ENCODE measurements at places on chromosomes 12 and 14.

GRCh38 chr12:107894589-107894988 is 120.1 kb downstream of the ASCL4 start:
- DNase-seq: no peak

DNA sequence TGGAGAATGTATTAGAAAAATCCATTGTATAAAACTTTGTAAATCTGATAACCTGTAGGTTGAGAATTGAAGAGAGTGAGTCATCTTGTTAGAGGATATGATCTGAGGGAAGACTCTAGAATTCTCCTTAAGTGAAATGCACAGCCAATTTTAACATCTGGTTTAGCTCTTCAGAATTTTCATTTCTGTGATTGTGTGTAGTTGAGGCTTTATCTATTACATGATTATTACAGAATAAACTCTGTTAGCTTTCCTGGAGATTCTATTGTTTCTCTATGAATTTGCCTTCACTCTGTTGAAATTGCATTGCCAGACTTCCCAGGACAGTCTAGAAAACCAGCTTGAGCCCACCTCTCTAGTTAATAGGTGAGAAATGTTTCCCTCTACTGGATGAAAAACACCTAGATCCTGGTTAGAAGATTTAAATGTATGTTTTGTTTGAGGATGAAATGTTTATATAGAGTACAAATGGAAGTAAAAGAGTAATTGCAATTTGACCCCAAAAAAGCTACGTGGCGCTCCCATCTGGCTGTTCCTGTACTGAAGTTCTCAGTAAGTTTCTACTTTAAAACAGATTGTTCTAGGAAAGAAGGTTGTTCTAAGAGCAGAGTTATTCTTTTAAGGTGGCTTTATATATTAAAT is 2.9 kb downstream of the NUDT4 start:
- no peak for DNase-seq

- no peak for DNase-seq
Measured at GRCh38 chr12:100567945-100568344, 5.5 kb upstream of the GAS2L3 start.

GRCh38 chr12:106031761-106032622 is 106.8 kb downstream of the NUAK1 start:
- no peak for DNase-seq

GRCh38 chr12:82870771-82871377 is 184.2 kb downstream of the TMTC2 start:
- DNase-seq: no peak

DNA sequence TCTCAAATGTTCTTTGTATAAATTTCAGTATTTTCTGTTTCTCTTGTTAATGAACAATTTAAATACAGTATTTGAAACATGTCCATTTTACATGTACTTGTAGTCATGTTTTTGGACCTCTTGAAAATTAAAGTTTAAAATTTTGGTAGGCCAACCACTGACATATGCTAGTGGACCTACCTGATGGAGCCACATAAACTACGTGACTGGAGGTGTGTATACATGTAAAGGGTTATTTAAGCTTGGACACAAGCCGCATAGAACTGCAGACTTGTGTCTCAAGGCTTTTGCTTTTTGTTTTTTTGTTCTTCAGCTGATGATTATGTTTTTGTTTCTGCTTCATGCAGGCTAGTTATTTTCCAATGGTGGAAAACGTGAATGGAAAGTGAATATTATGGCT is 568.5 kb upstream of the MDGA2 start:
- DNase-seq: no peak

GRCh38 chr14:43872752-43873655 is 634.1 kb downstream of the FSCB start:
- DNase-seq: no peak

- no peak for DNase-seq
Measured at GRCh38 chr14:50714450-50715073, 46.5 kb upstream of the SAV1 start.

- no peak for DNase-seq
Measured at GRCh38 chr14:79363291-79363690, 848.0 kb downstream of the DIO2 start.

DNA sequence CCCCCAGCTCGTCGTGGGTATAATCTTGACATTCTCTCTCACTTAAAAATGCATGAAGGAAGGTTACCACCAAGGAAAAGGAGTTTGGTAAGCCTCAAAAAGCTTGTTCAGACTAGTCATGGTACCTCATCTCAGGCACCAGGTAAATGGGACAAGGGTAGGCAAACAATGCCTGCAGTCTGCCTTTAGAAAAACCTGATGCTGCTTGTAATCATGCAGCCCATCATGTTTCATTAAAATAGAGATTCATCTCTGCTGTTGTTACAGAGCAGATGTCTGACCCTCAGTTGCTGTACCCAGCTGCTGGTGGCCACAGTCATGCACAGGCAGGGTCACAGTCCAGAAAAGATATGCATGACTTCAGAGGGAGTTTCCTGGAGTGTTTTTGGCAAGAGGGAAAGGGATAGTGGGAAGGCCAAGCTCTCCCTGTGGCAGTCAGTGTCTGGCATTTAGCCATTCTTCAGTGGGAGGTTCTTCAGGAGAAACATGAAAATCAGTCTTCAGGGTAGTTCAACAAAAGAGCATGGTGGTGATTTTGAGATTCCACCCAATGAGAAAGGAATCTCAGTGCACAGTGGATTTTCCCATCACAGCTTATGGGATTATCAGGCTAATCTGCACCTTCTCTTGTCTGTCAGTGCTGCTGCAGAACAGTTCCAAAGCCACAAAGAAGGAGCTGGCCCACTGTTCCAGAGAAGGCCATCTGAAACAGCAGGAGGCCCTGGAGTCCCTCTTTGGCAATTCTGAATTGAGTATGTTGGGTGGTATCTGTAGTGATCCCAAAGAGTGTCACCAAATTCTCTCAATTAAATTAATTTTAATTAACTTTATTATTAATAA is 202.7 kb upstream of the FRMD6 start:
- DNase-seq: no peak

DNA sequence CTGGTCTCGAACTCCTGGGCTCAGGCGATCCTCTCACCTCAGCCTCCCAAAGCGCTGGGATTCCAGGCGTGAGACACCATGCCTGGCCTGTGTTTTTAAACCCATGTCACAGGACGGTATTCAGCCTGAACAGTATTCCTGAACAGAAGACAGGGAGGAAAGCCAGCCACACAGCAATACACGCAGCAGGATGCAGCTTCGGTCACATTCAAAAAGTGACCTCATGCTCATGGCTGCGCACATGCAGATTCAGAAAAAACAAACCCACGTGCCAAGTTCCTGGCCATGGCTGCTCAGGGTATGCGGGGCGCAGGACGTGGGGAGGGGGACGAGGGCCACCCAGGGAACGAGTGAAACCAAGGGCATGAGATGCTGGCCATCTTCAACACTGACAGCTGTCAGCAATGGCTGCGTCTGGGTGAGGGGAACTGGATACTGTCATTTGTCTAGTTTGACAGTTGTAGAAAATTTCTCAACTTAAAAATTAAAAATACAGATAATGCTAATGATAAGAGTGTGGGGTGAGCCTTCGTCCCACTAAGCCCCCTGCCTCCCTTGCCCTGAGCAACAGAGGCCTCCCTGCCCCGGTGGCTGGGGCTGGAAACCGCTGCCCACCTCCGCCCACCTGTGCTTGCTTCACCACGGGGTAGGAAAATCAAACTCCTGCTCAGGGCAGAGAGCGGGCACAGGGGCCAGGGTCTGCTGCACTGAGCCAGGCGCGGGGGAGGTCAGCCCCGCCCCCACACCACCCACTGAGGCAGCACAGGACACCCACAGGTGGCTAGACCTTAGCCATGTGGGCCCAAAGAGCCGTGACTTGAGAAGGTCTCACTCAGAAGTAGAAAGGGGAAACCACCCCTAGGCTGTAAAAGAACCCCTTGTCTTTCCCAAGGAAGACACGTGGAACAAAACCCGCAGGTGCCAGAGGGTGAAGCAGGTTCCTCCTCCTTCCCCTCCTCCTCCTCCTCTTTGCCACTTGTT is 84.2 kb downstream of the SCARB1 start:
- DNase-seq: no peak

DNA sequence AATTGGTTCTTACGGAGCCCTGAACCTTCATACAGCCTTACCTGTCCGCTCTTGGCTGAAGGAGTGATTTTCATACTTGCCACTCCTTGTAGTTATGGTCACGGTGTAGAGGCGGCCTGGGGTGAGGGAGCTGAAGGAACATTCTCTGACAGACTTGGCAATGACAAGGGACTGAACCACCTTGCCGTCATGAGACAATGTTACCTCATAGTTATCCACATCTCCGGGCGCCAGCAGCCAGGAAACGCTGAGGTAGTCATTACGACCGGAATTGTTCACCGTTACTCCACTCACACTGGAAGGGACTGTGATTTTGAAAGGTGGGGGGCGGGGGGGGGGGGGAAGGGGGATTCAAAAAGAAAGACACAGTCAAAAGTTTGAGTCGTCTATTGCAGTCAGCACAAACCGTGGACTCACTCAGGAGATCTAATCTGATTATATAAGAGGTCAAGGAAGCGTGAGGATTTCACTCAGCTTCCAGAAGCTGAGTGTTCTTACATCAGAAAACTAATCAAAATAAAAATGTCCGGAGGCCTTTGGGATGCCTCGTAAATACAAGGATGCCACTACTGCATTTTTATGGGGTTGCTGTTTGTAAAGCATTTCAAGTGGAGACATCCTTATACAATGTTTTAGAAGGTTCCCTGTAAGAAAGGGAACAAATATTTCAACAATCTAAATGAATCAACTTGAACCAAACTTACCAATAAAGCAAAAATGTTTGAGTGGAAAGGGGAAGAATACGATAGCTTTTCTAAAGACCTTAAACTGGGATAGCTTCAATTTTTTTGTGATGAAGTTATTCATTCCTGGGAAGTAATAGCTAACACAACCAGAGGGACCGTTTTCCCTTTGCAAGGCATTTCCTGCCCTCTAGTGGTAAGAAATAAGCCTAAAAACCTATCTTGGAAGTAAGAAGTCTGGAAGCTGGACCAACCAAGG is 60.6 kb downstream of the PTPRB start:
- no peak for DNase-seq

DNA sequence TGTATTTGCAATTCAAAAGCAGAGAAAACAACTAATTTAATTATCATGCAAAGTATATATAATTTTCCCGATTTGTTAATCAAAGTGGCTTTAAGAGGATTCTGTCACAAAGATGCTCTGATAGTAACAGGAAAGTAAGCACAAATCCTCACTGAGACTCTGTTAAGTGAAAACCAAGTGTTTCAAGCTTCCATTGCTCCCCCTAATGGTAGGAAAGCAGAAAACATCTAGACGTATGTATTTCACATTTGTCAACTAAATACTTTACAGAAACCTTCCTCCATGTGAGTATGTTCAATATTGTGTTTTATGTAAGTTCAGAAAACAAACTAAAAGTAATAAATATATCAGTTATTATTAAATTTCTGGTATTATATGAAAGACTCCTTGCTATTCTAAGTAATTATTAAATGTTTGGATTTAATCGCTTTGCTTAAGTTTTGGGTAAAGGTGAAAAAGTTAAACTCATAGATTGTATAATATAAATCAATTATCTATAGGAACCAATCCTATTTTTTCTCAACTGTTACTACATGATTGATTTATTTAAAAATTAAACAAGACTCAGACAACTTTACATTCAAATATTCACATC is 1.5 kb upstream of the NTS start:
- no peak for DNase-seq

GRCh38 chr14:29242755-29243754 is 476.5 kb downstream of the FOXG1 start:
- DNase-seq: no peak

- DNase-seq: no peak
Measured at GRCh38 chr14:59507063-59507751, 22.9 kb downstream of the JKAMP start.

GRCh38 chr14:79543967-79544697 is 667.2 kb downstream of the DIO2 start:
- DNase-seq: no peak

DNA sequence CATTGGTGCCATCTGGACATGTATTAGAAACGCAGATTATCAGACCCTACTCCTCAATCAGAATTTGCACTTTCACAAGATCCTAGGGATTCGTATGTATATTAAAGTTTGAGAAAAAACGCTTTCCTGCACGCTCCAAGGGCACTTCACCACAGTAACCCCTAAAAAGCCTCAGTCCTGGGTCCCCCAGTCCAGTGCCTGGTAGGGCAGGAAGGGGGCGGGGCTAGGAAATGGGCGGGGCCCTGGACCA is 369 bp downstream of the DEPDC4 start:
- DNase-seq: peak; percentile 96

DNA sequence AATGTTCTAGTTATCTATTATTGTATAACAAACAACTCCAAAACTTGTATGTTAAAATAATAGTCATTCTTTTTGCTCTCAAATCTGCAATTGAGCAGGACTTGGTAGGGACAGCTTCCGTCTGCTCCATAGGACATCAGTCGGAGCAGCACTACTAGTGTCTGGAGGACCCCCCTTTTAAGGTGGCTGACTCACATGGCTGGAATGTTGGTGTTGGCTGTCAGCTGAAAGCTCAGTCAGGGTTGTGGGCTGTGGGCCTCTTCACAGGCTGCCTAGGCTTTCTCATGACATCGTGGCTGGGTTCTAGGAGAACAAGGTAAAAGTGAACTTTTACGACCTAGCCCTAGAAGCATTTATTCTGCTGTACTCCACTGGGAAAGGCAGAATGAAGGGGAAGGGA is 160.6 kb downstream of the ANO4 start:
- no peak for DNase-seq

DNA sequence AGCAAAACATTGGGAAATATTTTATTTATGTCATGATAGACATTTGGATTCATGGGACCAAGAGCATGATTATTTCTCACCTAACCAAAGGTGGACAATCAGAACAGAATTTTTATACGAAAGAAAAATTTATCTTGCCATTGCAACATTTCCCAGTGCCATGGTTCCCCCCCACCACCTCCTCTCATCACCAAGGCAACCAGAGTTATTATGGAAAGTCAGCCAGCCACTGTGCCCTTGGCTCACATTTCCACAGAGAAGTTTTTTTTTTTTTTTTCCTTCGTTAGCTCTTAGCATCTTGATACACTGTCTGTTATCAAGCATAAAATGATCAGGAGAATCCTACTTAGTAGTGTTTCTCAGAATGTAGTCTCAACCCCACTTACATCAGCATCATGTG is 176.4 kb upstream of the TMTC1 start:
- DNase-seq: no peak

- DNase-seq: no peak
Measured at GRCh38 chr12:38555620-38556591, 239.3 kb downstream of the ALG10B start.

GRCh38 chr14:93332397-93332852 is 411 bp downstream of the BTBD7 start:
- DNase-seq: no peak

DNA sequence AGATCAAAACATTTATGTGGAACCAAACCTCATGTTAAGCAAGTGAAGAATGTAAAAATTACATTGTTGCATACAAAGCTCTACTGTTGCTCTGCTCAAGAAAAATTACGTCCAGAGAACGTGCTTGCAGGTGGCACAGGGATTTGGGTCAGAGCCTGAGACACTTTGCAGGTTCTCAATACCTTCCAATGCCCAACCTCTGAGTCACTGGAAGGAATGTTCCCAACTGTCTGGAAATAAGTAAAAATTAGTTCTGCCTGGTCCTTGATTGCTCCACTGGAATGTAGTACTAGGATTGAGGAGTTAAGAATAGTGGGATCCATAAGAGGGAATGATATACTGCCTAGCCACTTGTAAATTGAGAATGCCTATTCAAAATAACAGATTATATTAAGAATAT is 2.8 kb upstream of the IFNG start:
- no peak for DNase-seq

All from suprapubic skin (tissue), 4 donors.